ENCODE measurements at places on chromosomes 1 and 21.

DNA sequence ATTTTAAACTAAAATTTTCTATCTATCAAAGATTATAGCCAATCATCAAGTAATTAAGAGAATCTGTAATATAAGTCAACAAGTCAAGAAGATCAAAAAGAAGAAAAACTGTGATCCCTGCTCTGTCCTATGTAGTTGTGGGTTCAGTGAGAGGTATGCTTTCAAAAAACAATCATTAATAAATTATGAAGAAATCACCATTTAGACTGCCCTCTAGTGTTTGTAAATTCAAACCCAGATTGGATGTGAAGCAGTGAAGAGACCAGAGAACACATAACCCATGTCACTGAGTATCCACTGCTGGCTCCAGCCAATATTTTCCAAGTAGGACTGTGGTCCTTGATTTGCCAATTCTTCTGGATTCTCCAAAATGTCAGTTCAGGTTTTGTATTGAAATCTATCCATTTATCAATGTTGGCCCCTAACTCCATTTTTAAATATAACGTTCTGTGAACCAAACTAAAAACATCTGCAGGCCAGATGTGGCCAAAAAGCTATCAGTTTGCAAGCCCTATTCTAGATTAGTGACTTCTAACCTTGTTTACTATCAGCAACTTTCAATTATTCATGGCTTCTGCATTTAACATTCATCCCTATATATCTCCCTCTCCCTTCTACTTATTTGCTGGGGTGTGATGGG, 467.5 kb upstream of the CXADR start:
- no peak for DNase-seq

DNA sequence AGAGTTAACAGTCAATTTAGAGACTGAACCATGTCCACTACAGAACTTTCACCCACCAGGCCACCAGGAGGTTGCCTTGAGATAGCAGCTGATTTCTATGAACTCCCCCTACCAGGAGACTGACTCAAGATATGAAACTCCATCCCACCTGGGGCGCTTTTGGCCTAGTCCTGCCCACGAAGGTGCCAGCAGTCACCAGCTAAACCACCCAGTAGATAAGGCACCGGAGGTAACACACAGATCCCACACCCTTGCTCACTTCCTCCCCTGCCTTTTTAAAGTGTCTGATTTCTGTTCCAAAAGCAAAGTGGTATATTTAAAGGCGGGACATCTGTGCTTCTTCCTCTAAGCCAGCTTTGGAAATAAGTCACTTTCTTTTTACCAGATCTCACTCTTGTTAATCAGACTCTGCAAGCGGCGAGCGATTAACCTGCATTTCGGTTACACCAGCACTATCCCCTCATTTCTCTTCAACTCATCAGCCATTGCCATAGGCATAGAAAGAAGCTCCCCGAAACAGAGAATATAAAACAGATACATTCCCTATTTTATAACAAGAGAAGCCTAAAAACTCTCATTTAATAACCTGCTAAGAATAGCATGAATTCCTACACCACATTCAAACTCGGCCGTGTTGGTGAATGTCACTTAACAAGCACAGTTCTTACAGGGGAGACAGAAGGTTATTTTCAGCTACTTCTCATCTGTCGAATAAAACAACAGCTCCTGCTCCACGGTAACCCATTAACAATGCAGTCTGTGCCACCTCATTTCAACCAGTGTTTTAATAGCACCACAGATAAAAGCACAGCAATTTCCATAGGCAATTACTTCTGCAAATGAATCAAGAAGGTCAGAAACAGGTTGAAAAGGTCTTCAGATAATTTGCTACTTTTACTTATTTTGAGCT, 318.1 kb downstream of the KCNH1 start:
- no peak for DNase-seq

- no peak for DNase-seq
These were observed 29.6 kb upstream of the CPLANE2 start for GRCh38 chr1:16266411-16267118.

GRCh38 chr1:19360843-19361610, 48.9 kb downstream of the SLC66A1 start:
- no peak for DNase-seq

DNA sequence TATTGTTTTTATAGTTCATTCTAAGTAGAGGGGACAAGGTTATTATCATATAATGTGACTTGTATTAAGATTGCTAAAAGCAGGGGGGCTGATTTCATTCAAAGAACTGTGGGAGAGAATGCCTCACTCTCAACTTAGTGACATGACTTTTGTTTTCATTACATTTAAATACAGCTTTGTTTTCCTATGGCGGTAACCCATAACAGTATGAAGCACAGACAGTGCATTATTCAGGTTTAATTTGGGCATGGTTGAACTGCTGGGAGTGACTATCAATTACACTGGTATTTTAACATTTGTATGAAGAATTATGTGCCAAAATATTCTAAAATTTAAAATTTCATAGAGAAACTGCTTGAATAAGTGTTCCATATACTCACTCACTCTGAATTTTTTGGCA, 637.3 kb downstream of the USP25 start:
- DNase-seq = no peak

DNA sequence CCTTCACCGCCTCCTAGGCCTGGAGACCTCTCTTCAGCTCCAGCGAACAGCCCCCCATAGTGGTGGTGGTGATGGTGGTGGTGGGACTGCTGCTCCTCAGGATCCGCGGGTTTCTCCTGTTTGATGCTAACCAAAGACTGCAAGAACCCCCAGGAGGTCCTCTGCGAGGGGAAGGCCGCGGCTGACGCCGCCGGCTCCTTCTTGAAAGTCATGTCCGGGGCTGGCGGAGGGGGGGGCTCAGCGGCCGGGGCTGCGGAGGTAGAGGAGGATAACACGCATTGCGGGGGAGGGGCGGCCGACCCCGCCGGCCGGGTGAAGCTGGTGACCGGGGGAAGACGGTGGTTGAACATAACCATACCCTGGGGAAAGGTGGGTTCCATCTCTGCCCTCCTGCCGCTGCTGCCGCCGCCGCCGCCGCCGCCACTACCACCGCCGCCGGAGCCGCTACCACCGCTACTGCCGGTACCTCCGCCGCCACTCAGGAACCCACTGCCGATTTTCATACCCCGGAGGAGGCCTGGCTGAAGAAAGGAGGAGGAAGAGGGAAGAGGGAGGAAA, 554 bp downstream of the ZNF281 start:
- peak; percentile 51 for DNase-seq

GRCh38 chr1:38026592-38027200, 14.2 kb downstream of the UTP11 start:
- DNase-seq = peak; percentile 80

GRCh38 chr1:36580524-36580923, 97.8 kb upstream of the CSF3R start:
- DNase-seq = no peak

GRCh38 chr21:16176570-16176969, 446.8 kb downstream of the USP25 start:
- no peak for DNase-seq

DNA sequence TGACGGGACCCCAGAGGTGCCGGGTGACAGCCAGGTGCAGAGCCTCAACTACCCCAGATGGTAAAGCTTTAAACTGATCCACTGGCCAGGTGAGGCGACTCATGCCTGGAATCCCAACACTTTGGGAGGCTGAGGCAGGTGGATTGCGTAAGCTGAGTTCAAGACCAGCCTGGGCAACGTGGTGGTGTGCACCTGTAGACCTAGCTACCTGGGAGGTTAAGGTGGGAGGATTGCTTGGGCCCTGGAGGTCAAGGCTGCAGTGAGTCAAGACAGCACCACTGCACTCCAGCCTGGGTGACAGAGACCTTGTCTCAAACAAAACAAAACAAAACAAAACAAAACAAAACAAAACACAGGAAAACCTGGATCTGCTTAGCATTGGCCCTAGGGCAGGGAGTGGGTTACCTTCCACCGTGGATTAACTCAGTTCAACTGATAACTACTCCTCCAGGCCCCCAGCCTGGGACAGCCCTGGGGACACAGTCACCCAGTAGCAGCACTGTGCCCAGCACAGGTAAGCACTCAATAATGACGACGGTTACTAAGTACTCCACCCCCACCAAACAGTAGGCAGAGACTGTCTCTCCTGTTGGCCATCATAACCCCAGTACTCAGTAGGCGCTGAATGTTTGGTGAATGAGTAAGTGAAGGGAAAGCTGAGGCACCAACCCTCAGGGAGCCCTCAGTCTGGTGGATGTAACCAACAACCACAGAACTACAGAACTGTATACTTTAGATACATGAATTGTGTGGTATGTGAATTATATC, 21.6 kb downstream of the SLC66A1 start:
- DNase-seq = no peak

DNA sequence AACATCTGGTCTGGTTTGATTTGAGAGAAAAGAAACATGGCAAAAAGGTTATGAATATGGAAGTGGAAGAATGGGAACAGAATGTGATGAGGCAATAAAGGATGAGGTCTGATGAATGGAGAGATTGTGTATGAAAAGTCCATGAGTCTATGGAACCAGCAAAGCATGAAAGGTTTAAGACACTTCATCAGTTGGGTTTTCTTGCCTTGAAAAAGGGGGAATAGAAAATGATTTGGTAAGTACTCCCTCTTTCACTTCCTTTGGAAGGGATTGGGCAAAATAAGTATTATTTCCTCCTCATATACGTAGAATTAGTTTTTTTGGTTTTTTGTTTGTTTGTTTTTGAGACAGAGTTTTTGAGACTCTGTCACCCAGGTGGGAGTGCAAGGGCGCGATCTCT, 155.8 kb downstream of the TRIM33 start:
- no peak for DNase-seq

DNA sequence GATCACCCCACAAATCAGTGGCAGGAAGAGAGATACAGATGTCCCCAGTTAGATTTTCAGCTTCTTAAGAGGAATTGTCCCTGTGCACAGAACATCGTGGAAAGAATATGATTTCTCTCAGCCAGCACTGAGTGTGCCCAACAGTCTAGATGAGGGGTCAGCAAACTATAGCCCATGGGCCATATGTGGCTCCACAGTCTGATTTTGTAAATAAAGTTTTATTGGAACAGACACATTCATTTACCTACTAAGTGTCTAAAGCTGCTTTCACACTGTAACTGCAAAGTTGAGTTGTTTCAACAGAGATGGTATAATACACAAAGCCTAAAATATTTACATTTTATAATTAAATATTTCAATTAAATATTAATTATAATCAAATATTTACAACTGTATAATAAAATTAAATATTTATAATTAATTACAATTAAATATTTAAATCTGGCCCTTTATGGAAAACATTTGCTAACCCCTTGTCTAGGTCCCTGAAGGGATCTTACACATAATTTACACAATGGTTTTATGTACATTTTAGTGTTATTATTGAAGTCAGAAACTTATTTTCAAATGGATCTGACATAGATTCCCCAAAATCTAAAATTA, 407.6 kb downstream of the PTPRU start:
- DNase-seq = no peak

DNA sequence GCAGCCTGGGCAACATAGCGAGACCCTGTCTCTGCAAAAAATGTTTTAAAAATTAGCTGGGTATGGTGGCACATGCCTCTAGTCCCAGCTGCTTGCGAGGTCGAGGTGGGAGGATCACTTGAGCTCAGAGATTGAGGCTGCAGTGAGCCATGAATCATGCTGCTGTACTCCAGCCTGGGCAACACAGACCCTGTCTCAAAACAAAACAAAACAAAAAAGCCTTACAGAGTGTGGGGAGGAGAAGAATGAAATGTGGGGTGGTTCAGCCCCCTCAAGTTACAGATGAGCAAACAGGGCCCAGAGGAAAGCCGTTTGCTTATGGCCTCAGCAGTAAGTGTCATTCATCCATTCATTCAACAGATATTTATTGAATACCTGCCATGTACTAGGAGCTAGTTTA, 40.7 kb downstream of the RPS6KA1 start:
- DNase-seq = no peak

- no peak for DNase-seq
These were observed 98.4 kb upstream of the SLC45A1 start for GRCh38 chr1:8219530-8219929.

DNA sequence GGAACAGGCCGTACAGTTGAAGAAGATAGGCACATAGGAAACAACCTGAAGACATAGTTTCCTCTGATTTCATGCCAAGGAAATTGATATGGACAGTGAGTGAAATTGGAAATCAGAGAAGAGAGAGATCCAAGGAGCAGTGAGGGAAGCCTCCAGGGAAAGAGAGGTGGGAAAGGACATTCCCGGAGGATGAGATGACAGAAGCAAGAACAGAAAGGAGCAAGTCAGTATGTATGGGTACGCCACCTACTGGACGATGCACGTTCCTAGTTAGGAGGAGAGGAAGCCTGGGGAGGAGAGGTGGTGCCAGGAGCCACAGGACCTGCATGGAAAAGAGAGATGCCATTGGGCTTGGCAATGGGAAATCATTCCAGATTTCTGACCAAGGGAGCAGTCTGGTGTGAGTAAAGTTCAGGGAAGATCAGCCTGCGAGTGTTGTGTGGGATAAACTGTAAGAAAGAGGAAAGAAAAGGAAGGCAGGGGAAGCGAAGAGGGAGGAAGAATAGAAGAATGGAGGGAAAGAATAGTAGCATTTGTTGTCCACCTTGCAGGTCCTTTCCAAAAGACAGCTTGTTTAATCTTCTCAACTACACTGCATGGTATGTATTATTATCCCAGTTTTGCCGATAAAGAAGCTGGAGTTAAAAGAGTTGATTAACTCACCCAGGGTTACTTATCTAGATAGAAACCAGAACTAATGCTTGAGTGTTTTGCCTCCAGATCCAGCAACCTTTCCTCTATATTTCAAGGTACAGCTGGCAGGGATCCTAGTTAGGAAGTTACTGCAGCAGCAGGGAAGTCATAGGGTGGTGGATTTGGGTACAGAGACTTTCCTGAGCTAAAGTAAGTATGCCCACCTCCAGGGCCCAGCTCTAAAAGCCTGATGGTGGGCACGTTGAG, 27.4 kb downstream of the C1orf116 start:
- DNase-seq = peak; percentile 62

DNA sequence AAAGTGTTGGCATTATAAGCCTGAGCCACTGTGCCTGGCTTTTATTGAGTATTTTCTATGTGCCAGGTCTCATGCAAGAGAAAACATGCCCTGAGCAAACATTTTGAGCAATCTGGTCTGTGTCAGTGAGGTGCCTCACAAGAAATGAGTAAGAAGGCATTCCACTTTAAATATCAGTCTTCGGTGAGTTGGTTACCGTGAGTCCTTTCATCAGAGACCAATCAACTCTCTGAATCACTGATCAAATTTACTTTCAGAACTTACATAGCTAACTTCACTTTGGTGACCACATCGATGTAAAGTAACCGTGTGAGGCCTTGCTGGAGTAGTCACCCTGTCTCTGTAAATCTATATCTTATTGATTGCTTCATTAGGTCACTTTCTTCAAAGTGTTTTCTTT, 14.3 kb upstream of the DDX59 start:
- DNase-seq = no peak

All from activated naive CD4-positive, alpha-beta T cell treated with anti-CD3 and anti-CD28 coated beads for 36 hours (primary cell).